ENCODE measurements at places on chromosomes 1 and 21.

GRCh38 chr1:156748670-156749418, 2.6 kb downstream of the HDGF start:
- no peak for DNase-seq

DNA sequence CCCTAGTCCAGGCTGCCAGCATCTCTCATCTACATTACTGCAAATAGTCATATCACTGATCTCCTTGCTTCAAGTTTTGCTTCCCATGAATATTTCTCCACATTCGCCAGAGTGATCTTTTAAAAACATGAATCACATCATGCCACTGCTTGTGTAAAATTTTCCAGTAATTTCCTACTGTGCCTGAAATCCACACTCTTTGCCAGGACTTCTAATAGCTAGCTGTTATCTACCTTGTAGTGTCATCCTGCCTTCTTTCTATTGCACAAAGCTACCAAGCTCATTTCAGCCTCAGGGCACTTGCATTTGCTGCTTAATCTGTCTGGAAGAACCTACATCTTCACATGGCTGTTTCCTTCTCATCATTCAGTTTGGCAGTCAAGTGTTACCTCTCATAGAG, 33.9 kb upstream of the ZNF362 start:
- no peak for DNase-seq

GRCh38 chr1:31748365-31748764, 15.8 kb downstream of the ADGRB2 start:
- no peak for DNase-seq

- DNase-seq: no peak
Observed at GRCh38 chr1:57369889-57370288, 54.0 kb downstream of the DAB1 start.

- DNase-seq: no peak
Observed at GRCh38 chr1:72466376-72466775, 184.0 kb upstream of the NEGR1 start.

DNA sequence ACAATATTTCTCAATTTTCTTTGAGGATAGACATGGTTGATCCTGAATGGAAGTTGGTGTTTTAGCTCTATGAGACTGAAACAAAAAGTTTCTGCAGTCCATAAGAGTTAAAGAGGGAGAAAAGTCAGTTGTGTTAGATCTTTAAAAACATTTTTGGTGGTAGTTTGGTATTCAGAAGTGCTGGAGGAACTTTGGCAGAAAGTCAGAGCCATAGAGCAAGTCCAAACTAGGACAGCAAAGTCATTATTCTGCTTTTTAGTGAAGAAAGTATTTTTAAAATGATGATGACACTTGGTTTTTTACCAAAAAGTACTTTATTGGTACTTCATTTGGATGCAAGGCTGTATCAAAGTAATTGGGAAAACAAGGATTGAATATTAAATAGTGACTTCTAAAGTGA, 41.8 kb downstream of the FNBP1L start:
- DNase-seq: no peak

GRCh38 chr21:44876849-44877575, 3.5 kb upstream of the PTTG1IP start:
- no peak for DNase-seq

DNA sequence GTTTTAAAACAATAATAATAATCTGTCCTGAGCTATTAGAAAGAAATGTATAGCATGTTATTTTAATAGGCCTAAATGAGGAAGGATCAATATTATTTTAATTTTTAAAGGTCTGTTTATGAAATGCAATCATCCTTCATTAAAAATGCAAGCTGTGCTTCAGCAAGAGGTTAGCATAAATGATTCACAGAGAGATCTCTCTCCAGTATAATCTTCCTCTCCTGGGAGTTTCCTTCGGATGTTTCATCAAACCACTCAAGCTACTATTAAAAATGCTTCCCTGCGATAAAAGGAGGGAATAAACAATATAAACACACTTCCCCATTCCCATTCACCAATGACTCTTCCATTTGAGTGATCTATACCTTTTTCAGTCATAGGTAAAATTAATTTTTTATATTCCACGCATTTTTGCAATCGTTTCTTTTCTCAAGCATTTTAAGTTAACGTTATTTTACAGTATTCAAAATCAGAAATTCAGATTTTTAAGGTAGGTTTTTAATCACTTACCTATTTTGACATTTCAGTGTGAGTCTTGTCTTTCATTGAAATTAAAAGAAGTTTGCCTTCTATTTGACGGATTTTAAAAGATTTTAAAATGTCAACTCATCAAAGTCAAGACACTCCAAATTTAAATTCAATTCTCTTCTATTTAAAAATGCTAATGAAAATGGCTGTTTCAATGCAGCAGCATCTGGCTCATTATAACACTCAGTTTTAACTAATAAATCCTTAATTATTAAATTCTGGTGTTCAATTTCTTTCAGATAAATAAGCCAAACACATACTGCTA, 64.3 kb downstream of the RERE start:
- no peak for DNase-seq

DNA sequence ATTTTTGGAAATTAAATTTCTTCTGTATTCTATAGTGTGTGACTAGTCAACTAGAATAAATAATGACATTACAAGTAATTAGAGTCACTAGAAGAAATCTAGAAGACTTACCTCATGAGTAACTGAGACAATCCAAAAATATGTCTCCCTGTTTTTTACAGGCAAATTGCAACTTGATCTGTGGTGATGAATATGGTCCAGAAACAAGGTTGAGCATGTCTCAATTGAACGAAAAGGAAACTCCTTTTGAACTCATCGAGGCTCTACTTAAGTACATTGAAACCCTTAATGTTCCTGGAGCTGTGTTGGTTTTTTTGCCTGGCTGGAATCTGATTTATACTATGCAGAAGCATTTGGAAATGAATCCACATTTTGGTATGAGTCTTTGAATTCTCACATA, 36.7 kb downstream of the DHX9 start:
- DNase-seq: no peak

GRCh38 chr1:11923827-11924113, 2.5 kb downstream of the KIAA2013 start:
- no peak for DNase-seq

DNA sequence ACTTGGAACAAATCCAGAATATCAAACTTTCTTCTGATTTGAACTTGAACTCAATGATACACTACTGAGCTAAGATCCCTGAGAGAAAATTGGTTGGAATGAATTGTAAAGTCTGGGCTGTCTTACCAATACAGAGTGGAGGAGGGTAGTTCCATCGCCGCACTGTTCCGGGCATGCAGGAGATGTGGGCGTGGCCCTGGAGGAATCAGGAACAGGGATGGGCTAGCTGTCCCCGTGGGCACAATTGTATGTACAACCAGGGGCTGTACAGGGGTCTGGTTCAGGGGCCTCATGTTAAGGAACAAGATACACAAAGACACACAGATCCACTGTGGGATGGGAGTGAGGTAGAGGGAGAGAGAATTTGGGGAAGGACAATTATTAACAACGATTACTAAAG, 144.3 kb downstream of the ZSCAN20 start:
- no peak for DNase-seq

GRCh38 chr1:88001460-88001859, 672.8 kb downstream of the LMO4 start:
- no peak for DNase-seq

DNA sequence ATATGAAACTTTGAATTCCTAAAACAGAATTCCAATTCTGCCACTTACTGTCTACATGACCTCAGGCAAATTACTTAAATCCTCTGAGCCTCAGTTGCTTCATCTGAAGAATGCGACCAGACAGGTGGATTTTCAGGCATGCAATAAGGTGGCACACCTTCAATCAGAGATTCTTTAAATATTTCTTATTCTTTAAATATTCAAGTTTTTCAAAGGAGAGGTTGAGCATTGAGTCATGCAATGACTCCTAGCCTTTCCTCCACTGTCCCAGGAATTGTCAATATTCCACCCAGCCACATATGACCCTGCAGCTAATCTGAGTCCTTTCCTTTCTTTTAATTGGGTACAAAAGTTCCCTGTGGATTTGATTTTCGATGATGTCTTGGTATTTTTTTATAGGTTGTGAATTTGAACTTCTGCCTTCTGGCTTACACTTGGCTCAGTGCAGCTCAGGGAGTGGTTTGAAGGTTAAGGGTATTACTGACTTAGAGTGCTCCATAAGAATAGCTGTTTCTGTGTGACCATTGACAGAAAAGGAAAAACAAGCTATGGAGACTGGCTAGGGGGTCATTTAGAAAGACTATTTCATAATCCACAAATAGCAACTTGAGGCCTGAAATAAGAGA, 52.2 kb upstream of the PRDX6 start:
- no peak for DNase-seq

GRCh38 chr1:99672530-99673213, 26.8 kb downstream of the PALMD start:
- DNase-seq: no peak

GRCh38 chr1:82538876-82539275, 738.1 kb downstream of the ADGRL2 start:
- DNase-seq: no peak

DNA sequence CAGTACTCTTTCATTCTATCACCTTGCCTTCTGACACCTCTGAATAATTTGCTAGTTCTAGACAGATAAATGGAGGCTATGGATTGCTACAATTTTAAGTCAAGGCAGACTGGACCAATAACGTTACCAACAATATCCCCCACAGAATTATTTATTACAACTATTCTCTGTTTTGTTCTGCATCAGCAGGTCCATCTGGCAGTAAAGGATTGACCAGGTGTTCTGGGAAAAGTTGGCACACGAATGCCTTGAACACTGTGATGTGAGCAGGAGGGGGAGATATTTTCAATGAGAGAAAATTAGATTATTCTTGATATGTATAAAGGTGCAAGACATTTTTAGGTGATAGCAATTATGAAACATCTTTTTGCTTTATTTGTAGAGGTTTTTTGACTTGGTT, 718.8 kb upstream of the TMPRSS15 start:
- no peak for DNase-seq
